Muscle of arm (tissue), 14 donors: ENCODE measurements at places on chromosomes 2 and 18. TPM values are rescaled to one million over a fixed set of nuclear protein-coding genes. Genes with fewer than 3 reads are reported as not detected.

SLC30A3 gene
- 0.67 TPM for polyA plus RNA-seq

RGPD3 gene
- polyA plus RNA-seq = not detected

MYO3B gene
- polyA plus RNA-seq = 0.07 TPM

- DNase-seq = no peak
These were observed 477.6 kb downstream of the PARD3B start for GRCh38 chr2:205022841-205023240.

DNA sequence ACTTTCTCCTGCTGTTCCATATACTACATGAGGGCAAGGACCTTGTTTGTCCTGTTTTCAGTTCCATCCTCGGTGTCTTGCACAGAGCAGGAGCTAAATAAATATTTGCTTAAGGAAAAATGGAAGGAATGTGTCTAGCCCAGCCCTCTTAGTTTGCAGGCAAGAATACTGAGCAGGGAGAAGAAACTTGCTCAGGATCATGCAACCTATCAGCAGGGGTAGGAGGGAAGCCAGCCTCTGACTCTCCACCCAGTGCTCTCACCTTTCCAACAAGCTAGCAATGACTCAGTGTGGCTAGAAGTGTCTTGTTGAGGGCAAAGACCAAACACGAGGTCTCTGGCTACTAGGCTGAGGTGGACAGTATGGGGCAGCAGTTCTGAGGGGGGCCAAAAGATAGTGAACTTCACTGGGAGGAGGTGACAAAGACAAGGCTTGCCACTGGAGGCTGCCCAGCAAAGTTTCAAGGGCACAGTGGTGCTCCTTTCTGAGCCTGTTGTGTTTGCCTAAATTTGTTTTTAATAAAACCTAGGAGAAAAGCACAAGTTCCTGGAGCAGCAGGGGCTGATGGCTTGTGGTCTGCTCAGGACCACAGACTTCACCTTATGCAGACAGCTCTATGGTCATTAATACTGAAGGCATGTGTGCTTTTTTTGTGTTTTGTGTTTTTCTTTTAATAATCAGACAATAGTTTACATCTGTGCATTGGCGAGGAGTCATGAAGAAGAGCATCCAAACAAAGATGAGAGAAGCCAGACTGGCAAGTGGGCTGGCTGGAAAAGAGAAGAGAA, 49.1 kb upstream of the CTAGE1 start:
- no peak for DNase-seq

- peak; percentile 86 for DNase-seq
These were observed 49.0 kb upstream of the BIN1 start for GRCh38 chr2:127155947-127156346.

GRCh38 chr2:225326969-225327368, 72.5 kb upstream of the NYAP2 start:
- DNase-seq = no peak

GRCh38 chr2:20737505-20737904, 70.6 kb downstream of the GDF7 start:
- no peak for DNase-seq

DNA sequence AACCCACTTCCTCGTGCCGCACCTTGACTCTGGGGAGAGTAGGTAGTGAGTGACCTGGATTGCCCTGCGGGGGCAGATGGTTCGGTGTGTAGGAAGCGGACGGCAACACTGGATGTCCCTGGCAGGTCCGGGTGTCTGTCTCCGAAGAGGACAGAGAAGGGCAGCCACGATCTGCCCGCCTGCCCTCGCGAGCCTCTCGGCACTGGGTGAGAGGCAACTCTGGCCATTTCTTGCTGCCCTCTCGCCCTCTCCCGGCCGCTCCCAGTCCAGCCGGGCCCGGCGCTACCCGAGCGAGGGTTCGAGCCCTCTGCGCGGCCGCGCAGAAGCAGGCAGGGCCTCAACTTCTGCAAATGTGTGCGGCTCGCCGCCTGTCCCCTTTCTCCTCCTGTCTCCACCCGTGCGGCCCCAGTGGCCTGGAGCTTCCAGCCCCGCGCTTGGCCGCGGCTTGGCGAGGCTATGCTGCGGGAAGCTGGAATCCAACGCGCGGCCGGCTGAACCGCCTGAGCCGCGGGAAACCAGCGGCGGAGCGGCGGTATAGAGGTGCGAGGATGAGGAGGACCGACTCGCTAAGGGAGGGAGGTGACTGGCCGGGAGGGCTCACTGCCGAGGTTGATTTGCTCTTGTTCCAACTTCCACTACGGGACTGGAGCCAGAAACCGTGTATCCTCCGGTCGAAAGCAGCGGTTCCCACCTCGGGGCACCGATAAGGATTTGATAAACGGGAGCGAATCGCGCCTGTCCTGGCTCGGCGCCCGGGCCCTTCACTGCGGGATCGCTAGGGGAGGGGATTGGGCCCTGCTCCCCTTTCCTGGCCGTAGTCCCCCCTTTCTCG, 1.5 kb downstream of the EPAS1 start:
- DNase-seq = peak; percentile 44

DNA sequence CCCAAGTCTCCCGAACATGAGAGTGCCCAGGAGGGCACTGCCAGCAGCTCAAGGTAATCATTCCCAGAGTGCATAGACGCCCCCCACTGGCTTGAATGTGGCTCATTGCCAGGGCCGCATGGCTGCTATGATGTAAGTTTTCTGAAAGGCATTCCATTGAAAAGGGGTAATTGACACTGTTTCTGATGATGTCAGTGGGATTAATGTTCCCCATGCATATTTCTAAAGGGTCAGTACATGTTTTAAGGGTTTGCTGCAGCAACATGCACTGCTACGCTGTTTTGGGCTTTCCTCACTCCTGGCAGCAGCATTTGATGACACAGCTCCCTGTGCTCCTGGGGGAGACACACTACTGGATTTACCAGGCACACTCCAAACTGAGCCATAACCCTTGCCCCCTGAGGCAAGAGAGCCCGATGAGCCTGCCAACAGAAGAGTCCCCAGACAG, 36.7 kb downstream of the KIAA2012 start:
- no peak for DNase-seq

DNA sequence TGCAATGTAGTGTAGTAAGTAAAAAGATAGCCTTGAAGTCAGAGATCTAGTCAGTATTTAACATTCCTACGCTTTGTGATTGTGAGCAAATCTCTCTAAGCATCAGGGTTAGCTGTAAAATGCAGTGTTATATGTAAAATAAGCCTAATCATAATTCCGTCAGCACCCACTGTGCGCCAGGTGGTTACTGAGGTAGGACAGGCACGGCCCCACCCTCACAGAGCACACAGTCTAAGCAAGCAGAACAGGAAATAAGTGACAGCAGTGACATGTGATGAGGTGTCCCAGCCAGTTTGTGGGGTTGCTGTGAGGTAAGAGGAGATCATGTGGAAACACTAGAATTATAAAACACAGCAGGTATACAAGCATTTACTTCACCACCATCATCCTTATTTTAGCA, 267.1 kb downstream of the ICOS start:
- DNase-seq = no peak
